Prostate gland (tissue), 2 donors: ENCODE measurements at places on chromosomes 7 and 10. TPM values are rescaled to one million over a fixed set of nuclear protein-coding genes. Genes with fewer than 3 reads are reported as not detected.
A peak's percentile ranks its signal among the peaks of the same experiment; 100 is the strongest.

GRCh38 chr10:11465406-11465805 lies 146.0 kb downstream of the USP6NL start:
- no peak overlapping the region for H3K4me3 ChIP-seq
- no peaks in the 10 kb centered on the region for H3K27me3 ChIP-seq
- H3K4me1 ChIP-seq: no peaks in the 10 kb centered on the region

DNA sequence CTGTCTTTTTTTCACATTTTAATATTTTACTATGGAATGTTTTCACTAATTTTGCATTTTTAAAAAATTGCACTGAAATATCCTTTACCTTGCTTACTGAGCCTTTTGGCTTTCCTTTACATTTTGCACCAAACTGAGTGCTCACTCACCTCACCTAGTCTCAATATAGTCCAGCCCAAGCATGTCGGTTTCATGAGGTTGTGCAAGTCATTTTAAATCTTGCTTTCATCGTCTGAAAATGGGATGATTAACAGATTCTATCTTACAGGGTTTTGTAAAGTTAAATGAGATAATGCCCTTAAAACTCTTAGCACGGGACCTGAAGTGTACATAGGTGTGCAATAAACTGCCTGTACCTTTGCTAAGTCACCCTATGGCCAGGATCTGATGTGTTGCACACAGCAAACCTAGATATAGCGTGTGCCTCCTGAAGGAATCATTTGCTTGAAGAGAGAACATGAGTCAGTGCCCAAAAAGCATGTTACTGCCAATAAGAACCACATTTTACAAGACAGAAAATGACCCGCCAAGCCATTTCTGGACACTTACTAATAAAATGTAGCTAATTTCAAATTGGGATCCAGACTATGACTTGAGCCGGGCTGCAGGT lies 199.8 kb downstream of the JCAD start:
- H3K27me3 ChIP-seq: no peaks in the 10 kb centered on the region
- no peak overlapping the region for H3K27ac ChIP-seq
- H3K4me3 ChIP-seq: no peak overlapping the region
- no peaks in the 10 kb centered on the region for H3K36me3 ChIP-seq
- H3K4me1 ChIP-seq: no peaks in the 10 kb centered on the region
- no peak for DNase-seq

Gene DIP2C
- total RNA-seq: 12.3 TPM

DNA sequence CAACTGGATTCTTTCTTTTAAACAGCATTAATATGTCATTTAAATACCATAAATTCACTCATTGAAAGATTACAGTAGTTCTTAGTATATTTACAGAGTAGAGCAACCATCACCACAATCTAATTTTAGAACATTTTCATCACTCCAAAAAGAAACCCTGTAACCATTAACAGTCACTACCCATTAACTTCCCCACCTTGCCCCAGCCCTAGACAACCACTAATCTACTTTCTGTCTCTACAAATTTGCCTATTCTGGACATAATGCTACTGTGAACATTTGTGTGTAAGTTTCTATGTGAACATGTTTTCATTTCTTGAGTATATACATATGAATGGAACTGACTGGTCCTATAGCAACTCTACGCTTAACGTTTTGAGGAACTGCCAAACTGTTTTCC lies 42.4 kb downstream of the P4HA1 start:
- no peak overlapping the region for H3K4me3 ChIP-seq
- no peaks in the 10 kb centered on the region for H3K4me1 ChIP-seq
- no peaks in the 10 kb centered on the region for H3K36me3 ChIP-seq

Gene LRGUK
- total RNA-seq: 4.9 TPM

- H3K27ac ChIP-seq: no peak overlapping the region
- no peaks in the 10 kb centered on the region for H3K27me3 ChIP-seq
- H3K4me3 ChIP-seq: no peak overlapping the region
- no peaks in the 10 kb centered on the region for H3K4me1 ChIP-seq
These were observed 183.2 kb downstream of the SEM1 start for GRCh38 chr7:96526496-96526895.

DNA sequence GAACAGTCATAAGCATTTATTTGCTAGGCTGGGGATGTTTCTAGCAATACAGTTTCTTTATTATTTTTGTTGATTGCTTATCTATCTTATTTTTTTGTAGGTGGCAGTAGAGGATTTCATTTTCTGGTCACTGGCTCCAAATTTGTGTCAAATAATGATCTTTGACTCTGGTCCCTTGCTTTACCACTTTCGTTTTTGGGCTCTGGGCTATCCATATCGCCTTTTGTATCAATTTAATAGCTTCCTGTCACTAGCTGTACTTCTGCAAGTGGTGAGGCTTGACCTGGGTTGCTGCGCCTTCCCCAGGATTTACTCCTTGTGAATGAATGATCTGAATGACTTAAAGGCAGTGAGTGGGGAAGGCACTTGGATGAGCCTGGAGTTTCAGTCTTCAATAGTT lies 48.4 kb downstream of the MDFIC start:
- no peaks in the 10 kb centered on the region for H3K36me3 ChIP-seq
- no peaks in the 10 kb centered on the region for H3K4me1 ChIP-seq
- DNase-seq: no peak
- no peak overlapping the region for H3K27ac ChIP-seq
- no peaks in the 10 kb centered on the region for H3K27me3 ChIP-seq

DNA sequence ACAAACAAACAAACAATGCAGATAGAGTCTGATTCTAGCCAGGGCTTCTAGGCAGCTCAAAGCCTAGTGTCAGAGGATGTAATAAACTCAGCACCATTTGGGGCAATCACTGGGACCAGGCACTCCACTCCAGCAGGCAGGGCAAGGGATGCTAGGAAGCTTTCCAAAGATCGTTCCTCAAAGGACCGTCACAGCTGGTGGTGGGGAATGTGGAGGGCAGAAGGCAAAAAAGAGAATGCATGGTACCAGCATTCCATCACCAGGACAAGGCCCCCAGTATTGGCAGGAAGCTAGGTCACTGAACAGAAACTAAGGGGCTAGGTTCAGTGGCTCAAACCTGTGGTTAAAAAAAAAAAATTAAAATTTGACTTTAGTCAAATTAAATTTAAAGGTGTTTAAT lies 94.2 kb downstream of the CUL2 start:
- H3K27me3 ChIP-seq: no peaks in the 10 kb centered on the region
- no peaks in the 10 kb centered on the region for H3K4me1 ChIP-seq
- no peak overlapping the region for H3K4me3 ChIP-seq
- no peak overlapping the region for H3K27ac ChIP-seq

DNA sequence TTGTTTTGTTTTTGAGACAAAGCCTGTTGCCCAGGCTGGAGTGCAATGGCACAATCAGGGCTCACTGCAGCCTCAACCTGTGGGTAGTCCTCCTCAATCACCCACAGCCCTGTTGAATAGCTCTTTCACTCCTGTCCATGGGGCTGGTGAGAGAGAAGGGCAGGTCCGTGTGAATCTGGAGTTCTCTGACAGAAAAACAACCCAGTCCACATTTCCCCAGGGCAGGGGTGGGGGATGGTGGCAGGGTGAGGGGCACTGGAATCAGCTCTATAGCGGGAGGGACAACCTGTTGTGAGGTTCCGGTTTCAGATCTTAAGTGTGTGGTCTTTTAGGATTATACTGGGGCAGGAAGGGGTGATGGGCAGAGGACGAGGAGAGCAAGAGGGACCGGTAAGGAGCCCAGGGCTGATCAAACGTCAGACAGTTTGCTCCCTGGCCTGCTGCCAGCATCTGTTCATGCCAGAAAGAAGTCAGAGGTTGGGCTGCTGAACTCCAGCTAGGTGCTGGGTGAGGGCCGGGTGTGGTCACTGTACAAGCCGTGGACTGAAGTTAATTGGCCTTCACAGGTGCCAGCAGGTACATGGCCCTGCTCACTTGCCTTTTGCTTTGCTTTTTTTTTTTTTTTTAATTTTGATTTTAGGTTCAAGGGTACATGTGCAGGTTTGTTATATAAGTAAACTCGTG lies 33.2 kb upstream of the MKRN1 start:
- no peak overlapping the region for H3K4me3 ChIP-seq
- peak; percentile 12 for DNase-seq
- no peaks in the 10 kb centered on the region for H3K4me1 ChIP-seq
- no peak overlapping the region for H3K27ac ChIP-seq
- no peaks in the 10 kb centered on the region for H3K36me3 ChIP-seq
- no peaks in the 10 kb centered on the region for H3K27me3 ChIP-seq

DNA sequence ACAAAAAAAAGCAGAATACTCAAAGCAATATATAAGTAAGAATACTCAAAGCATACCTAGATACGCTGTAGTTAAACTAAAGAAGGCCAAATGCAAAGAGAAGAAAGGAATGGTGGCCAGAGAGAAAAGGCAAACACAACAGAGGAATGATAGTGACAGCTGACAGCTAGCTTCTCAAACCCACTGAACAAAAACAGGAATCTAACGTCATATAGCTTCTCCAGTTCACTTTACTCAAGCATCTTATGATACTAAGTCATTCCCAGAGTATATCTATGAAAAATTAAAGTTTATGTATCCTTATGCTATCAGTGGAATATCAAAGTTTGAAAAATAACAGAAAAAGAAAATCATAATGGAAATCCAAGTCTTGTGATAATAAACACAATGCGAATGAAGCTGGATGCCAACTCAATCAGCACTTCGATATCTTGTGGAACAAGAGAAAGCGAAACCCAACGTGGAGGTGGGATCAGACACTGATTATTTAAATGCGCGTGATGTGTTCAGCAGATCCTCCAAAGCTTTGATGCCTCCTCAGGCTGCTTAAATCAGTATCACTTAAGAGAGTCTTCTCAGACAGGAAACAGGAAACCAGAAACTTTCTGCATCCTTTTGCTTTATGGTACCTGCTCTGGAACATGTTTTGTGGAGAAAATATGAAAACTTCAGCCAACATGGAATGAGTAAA lies 102.8 kb downstream of the PIP4K2A start:
- H3K36me3 ChIP-seq: no peaks in the 10 kb centered on the region
- no peak overlapping the region for H3K4me3 ChIP-seq
- H3K27ac ChIP-seq: no peak overlapping the region
- DNase-seq: no peak

Gene CLCN1
- not detected for total RNA-seq

DNA sequence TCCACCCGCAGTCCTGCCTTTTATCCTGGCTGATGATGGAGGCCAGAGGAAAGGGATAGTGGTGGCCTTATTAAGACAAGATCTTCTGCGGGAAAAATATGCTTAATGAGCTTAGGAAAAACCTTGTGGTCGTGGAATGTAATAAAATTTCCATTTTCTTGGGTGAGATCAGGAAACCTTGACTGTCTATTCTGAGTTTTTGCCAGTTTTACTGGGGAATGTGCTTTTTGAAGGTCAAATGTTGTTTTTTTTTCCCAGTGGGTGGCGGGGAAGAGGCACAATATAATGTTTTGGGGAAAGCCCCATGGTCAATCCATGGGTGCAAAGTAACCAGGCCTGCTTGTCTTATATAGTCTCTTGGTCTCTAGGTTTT lies 118.5 kb downstream of the CREB5 start:
- no peaks in the 10 kb centered on the region for H3K4me1 ChIP-seq
- DNase-seq: no peak
- no peaks in the 10 kb centered on the region for H3K36me3 ChIP-seq
- H3K27me3 ChIP-seq: no peaks in the 10 kb centered on the region

DNA sequence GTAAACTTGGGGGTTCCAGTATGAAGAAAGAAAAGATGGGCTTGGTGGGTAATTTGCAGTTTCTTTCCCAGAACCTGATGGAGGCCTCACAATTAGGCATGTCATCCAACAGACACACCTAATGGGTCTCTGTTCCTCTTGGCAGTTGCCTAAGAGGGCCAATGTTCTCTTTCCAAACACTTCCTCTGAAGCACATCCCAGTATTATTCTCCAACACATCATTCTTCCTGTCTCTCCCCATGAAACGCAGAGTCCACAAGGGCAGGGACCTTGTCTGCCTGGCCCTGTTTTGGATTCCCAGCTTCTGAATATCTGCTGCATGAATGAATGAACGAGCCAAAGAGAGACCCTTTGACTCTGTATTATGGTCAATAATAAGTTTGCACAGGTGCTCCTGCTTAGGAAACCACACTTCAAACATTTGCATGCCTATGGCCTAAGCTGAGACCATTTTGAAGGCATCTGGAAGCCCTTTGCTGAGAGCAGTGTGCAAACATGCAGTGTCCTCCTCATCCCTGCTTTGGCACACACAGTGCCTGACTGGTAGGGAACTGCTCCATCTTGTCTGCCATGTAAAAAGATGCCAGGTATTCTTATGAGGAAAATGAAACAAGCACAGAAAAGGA lies 100.9 kb upstream of the CHST15 start:
- no peak for DNase-seq
- no peak overlapping the region for H3K4me3 ChIP-seq
- no peak overlapping the region for H3K27ac ChIP-seq
- H3K27me3 ChIP-seq: no peaks in the 10 kb centered on the region
- no peaks in the 10 kb centered on the region for H3K36me3 ChIP-seq
- no peaks in the 10 kb centered on the region for H3K4me1 ChIP-seq

Gene CFAP46
- total RNA-seq: 1.4 TPM

DNA sequence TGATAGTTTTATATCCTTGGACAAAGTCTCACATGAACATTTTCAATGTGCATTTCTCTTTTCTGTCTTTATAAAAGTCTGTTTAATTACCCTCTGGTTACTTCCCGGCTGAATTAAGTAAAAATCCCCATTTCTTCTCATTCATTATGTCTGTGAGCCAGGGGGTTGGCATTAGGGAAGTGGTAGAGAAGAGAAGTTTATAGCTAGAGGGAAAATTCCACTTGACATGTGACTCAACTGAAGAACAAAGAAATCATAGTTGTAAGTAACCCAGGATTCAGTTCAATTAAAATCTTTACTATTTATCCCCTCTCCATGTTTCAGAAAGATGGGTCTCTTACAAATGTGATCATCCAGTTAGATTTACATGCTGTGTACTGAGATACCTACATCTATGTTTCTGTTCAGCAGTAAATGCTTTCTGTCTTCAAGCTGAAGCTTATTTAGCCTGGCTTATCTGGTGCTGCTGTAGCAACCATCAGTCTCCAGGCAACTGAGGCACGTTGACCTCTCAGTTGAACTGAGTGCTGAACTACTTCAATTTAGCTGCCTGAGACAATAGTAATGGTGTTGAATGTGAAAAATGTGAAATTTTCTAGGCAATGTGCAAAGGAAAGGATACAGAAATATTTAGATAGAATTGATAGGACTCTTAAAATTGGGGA lies 181.6 kb downstream of the MLLT10 start:
- DNase-seq: no peak
- no peak overlapping the region for H3K27ac ChIP-seq
- no peak overlapping the region for H3K4me3 ChIP-seq
- no peaks in the 10 kb centered on the region for H3K36me3 ChIP-seq
